ENCODE measurements at places on chromosomes 6 and 20.

- no peak for DNase-seq
Observed at GRCh38 chr6:106025655-106026054, 60.5 kb upstream of the PRDM1 start.

DNA sequence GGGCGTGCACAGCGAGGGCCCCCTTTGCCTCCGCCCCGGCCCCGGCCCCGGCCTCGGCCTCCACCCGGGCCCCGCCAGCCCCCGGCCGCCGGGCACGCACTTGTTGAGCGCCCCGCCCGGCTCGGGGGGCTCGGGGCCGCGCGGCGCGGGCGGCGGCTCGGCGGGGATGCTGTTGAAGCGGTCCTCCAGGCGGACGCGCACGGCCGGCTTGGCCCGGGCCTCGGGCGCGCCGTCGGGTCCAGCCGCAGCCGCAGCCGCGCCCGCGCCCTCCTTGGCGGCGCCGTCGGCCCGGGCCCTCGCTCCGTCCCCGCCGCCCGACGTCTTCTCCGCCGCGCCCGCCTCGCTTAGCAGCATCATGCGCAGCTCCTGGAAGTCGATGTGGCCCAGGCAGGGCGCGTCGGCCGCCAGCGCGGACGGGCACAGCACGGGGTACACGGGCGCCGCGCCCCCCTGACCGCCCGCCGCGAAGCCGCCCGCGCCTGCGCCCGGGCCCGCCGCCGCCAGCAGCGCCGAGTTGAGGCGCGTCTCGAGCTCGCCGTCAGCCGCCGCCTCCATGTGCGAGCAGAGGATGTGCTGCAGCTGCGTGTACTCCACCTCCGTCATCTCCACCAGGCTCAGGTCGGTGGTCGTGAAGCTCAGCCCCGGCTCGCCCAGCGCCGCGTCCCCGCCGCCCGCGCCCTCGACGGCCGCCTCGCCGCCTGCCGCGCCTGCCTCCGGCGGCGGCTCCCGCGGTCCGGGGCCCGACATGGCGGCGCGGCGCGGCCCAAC lies 514 bp downstream of the TCFL5 start:
- peak; percentile 40 for DNase-seq

GRCh38 chr20:32183947-32184635 lies 23.5 kb downstream of the PLAGL2 start:
- no peak for DNase-seq

DNA sequence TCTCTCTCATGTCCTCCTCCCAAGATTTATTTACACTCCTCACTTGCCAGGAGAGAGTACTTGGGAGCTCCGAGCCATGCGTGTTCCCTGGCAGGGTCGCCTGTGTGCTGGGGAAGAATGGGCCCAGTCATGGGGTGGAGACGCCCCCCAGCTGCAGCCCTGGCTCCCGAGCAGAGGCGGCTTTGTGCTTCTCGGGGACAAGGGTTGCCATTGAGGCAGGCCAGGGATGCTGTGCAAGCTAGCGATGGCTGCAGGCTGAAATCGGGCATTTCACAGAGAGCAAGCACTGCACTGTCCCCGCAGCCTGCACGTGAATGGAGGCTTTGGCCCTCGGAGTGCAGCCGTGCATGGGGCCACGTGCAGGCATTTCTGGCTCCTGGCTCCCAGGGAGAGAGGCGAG lies 23.8 kb downstream of the PHACTR3 start:
- DNase-seq: no peak

DNA sequence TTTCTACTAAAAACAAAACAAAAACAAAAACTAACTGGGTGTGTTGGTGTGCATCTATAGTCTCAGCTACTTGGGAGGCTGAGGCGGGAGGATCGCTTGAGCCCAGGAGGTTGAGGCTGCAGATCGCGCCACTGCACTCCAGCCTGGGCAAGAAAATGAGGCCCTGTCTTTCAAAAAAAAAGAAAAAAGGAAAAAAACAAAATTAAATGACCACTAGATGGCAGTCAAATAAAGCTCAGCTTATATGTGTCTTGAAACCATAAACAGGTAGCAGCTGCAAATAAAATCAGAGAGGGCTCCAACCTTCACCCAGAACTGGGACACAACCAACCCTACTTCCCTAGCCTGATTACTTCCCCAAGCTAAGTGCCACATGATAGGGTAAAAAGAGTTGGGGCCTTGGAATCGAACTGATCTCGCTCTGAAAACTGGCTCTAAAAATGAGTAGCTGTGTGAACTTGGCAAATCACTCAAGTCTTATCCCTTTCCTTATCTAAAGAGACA lies 67.1 kb upstream of the ADGRF4 start:
- peak; percentile 71 for DNase-seq

DNA sequence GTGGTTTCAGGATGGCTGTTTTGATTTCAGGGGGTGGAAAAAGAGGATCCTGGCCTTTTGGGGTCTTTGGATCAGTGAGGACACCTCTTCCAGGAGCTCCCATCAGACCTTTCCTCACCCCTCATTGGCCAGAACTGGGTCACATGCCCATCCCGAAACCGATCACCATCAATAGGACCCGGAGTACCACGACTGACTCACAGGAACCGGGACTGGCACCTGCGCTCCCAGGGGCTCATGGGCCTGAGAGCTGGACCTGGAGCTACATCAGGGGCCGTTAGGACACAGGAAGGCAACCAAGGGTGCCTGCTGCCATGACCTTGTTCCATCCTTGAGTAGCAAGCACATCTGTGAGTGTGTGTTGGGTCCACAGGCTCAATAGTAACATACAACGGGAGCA lies 180.4 kb downstream of the BMP7 start:
- no peak for DNase-seq

- no peak for DNase-seq
Observed at GRCh38 chr20:43955750-43956191, 41.1 kb downstream of the TOX2 start.

DNA sequence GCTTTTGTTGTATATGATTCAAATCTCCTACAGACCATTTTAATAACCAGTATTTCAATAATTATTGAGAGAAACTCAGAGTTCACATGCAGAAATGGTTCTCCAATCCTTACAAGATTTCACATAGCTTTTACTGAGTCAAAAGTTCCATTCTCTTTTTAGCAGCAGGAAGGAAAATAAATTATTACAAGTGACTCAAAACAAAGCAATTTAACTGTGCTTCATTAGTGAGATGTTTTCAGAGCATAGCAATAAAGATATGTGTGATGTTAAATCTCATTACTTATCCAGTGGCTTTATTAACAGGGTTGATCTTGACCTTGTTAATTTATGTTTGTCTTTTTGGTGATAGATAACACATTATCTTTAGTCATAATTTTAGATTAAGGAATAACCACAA lies 22.0 kb downstream of the KIF13A start:
- no peak for DNase-seq

DNA sequence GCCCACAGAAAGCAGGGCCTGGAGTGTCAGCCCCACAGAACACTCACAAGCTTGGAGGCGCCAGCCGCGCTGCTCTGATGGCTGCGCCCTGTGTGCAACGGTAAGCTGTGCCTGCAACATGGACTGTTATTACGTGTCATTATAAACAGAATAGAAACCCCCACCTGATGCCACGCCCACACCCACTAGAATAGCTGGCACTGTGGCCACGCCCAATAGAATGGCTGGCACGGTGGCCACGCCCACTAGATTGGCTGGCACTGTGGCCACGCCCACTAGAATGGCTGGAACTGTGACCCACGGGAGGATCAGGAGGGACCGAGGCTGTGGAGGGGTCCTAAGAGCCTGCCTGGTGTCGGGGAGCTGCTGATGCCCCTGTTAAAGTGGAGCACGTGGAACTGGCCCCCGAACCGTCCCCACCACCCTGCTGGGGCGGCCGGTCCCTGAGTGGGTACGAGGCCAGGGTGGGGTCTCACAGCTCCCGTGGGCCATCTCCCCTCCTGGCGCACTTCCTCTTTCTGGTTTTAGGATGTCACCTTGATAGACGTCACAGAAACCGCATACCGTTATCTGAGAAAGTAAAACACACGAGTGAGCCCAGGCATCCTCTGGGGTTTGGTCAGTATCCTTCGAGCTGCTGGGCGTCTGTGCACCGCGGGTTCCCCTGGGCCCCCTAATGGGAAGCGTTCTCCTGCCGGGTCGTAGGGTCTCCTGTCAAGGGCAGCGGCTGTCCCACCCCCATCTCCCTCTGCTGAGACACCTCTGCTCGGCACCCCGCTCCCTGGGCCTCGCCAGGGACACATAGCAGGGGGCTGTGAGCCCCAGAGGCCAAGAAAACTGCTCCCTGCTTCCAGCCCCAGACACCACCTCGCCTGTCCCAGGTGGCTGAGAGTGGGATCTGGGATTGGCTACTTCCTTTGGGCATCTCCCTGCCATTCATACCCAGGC lies 25.4 kb downstream of the SLC17A9 start:
- peak; percentile 66 for DNase-seq

DNA sequence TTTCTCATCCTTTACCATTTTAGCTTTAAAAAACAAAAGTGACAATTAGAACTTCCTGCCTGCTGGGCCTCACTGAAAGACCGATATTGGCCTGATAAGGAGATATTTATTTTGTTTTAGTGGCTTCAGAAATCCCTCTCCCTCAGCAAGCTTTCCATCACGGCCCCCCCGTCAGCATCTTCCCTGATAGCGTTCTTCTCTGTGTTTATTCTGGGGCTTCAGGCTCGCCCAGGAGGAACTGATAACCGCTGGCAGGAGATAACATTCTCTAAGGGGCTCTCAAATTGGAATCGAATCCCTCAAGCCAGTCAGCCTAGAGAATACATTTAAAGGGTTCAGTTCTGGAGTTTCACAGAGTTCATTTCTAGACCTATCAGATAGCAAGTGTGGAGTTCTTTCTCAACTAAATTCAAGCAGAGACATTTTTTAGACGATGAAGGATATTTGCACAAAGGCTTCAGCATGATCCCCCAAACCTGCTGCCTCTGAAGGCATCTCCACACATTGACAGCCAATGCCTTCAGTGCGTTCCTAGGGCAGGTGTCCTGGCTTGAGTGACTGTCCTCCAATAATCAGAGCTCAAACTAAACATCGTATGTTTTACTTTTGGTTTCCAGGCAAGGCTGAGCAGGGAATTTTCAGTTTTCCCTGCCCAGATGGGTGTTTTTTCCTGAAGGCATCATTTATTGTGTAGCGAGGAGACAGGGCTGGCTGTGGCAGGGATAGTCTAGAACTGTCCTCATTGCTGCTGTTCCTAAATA lies 17.0 kb downstream of the PRDM1 start:
- DNase-seq: no peak

- DNase-seq: no peak
Observed at GRCh38 chr6:22068561-22069305, 228.1 kb downstream of the PRL start.

GRCh38 chr6:10719964-10720264 lies 3.0 kb upstream of the TMEM14C start:
- no peak for DNase-seq

GRCh38 chr6:38997128-38997761 lies 51.3 kb upstream of the GLP1R start:
- DNase-seq: peak; percentile 40

GRCh38 chr6:1297746-1298145 lies 14.2 kb upstream of the FOXQ1 start:
- no peak for DNase-seq

GRCh38 chr6:117156741-117157140 lies 108.6 kb upstream of the VGLL2 start:
- no peak for DNase-seq

DNA sequence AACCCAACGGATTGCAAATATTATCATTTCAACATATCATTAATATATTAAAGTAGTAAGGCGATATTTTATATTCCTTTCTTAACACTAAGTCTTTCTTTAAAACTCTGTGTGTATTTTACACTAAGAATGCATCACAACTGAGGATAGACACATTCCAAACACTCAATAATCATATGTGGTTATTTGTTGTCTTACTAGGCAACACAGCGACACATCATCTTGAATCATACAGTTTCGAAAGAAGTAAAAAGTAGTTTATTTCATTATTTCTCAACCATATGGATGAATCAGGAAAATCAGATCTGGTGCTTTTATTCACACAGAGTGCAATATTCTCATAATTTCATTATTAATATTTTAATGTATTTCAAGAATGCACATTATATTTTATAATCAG lies 662.4 kb downstream of the EPHA7 start:
- DNase-seq: no peak

DNA sequence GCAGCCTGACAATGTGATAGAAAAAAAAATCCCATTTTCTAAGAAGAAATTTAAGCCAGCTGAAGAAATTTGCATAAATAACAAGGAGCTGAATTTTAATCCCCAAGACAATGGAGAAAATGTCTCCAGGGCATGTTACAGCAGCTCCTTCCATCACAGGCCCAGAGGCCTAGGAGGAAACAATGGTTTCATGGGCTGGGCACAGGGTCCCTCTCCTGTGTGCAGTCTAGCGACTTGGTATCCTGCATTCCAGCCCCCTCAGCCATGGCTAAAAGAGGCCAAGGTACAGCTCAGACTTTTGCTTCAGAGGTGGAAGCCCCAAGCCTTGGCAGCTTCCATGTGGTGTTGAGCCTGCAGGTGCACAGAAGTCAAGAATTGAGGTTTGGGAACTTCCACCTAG lies 73.1 kb downstream of the C6orf118 start:
- no peak for DNase-seq
